ENCODE measurements at places on chromosomes 1 and 21.

DNA sequence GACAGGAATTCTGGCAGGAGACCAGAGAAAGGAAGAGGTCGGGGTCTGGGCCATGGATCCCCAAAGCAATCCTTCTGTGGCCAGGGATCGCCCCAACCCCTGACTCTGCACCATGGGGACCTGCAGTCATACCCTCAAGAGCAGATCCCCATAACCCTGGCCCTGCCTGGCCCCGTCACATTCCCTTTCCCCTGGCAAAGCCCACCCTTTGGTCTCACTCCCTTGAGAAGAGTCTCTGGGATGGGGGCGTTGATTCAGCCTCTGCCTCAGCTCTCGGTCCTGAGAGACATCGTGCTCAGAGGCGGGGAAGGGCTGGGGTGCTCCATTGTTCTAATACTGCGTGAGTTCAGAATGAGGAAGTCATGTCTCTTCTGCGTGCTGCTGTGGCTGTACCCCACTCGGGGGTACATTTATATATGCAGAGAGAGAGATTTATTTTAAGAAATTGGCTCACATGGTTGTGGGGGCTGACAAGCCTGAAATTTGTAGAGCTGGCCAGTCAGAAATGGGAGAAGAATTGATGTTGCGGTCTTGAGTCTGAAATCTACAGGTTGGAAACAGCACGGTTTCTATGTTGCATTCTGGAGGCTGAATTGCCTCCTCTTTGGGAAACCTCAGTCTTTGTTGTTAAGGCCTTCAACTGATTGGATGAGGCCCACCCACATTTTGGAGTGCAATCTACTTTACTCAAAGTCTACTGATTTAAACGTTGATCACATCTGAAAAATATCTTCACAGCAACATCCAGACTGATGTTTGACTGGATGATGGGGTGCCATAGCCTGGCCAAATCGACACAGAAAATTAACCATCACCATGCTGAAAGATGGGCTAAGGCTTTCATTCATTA, 4.2 kb upstream of the PADI2 start:
- no peak for DNase-seq

- no peak for DNase-seq
Measured at GRCh38 chr1:206144605-206145004, 27.4 kb upstream of the AVPR1B start.

GRCh38 chr21:33360281-33360680, 35.5 kb downstream of the IFNAR1 start:
- no peak for DNase-seq

DNA sequence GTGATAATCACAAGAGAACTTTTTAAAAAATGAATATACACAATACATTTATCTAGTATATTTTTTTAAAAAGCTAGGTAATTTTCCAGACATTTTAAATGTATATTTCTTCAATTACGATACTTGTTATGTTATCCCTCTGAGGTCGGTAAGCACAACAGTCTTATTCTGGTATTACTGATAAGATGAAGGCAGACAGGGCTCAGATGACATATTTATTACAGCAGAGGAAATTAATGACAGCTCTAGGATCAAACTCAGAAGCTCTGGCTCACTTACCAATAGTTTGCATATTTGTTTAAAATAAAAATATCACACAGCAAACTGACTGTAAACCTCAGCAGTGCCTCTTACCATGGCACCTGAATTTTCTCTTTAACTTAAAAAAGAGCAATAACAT, 1347.0 kb upstream of the ADGRL2 start:
- DNase-seq = no peak

DNA sequence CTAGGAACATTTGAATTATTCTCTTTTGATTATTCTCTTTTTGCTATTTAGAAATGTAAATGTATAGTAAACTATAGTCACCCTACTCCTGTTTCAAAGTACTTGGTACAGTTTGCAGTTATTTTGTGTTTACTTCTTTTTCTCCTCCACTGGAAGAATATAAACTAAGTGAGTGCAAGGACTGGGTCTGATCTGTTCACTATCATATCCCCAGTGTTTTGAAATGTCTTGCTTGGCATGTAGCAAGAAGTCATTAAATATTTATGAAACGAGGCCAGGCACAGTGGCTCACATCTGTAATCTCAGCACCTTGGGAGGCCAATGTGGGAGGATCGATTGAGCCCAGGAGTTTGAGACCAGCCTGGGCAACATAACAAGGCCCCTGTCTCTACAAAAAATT, 35.8 kb upstream of the PODN start:
- DNase-seq = no peak

- DNase-seq = no peak
Measured at GRCh38 chr1:170700842-170701615, 37.1 kb downstream of the PRRX1 start.

DNA sequence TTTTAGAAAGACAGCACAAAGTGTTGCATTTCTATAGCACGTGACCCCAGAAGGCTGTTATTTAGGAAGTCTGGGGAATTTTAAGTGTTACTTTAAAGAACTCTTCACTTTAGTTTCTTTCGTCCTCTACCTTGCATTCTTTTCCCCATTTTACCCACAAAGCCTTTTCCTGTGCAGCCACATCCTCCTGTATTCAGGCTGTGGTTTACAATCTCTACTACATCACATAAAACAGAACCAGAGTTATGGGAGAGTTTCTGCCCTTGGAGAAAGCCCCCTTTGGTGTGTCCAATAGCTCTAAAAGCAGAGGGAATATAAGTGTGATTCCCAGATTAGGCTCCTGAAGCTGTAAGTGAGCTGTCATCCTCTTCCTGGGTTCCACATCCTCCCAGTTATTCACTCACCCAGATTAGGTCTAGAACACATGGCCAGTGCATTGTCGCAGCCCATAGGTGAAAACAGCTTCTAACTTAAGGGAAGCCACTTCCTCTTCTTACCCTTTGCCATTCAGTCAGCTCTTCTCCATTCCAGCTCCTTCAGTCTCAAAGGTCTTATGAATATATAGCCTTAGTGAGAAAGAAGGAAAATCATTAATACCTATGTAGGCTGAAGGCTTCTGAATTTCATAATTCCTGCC, 171.1 kb downstream of the PIGK start:
- DNase-seq = no peak

DNA sequence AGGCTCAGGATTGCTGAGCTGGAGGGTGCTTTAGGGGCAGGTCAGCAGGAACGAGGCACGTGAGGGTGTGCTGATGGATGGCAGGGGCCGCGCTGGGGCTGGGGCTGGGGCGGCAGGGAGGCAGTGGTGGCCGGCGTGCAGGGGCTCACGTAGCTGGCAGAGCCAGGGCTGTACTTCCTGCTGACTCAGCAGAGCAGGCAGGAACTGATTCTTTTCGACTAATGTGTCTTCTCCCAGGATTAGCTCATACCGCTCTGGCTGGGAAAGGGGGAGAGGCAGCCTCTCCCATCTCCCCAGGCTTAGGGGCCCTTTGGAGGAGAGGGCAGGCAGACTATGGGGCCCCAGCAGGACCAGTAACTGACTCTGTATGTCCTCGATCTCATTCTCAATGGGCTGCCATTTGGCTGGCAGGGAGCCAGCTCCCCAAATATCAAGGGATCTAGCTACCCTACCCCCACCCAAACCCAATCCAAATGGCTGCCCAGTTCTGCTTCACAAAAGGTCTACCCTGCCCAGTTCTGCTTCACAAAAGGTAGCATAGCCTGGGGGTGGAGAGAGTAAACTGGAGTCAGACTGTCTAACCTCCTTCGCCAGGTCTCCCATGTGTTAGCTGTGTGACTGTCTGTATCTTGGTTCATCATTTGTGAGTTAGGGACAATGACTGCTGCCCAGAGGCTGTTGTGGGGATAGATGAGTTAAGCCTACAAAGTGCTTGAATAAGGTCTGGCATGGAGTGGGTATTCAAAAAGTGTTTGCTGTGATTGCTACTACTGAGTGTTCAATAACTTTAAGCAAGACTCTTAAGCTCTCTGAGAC, 100.1 kb upstream of the SLC2A1 start:
- DNase-seq = peak; percentile 50

GRCh38 chr1:237108297-237109040, 66.5 kb downstream of the RYR2 start:
- no peak for DNase-seq

GRCh38 chr1:9341301-9341845, 48.7 kb downstream of the SPSB1 start:
- no peak for DNase-seq

- no peak for DNase-seq
Measured at GRCh38 chr1:21572221-21572620, 63.0 kb downstream of the ALPL start.

DNA sequence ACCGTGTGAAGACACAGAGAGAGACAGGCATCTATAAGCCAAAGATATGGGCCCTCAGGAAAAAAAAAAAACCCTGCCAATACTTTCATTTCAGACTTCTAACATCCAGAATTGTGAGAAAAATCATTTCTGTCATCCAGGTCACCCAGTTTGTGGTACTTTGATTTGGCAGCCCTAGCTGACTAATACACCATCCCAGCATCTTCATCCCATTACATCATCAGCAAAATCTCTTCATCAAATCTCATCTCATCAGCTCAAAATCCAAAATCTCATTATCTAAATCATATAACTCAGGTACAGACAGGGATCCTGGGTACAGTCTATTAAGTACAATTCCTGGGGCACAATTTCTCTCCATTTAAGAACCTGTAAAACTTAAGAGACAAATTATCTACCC, 51.9 kb upstream of the GJA8 start:
- no peak for DNase-seq
